ENCODE measurements at places on chromosomes 13 and 19.
A peak's percentile ranks its signal among the peaks of the same experiment; 100 is the strongest.

GRCh38 chr19:30668521-30669155, 296.5 kb downstream of the ZNF536 start:
- no peak for DNase-seq

DNA sequence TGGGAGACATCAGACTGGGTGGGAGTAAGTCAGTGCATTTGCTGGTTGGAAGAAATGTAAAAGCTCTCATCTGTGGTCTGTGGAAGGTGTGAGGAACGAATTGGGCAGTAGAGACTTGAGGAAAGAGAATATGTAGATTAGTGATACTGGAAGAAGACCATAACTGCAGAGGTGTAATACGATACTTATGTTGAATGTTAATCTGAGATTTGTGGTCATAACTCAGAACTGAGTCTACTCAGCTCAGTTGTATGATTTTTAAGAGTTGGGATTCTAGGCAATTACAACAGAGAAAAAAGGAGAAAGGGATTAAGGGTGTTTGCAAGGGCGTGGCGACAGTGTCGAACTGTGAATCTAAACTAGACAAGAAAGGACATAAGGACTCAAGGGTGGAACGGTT, 3.2 kb upstream of the IL17D start:
- no peak for DNase-seq

- no peak for DNase-seq
Measured at GRCh38 chr13:48234566-48235340, 1.7 kb downstream of the ITM2B start.

- peak; percentile 10 for DNase-seq
Measured at GRCh38 chr19:41951686-41952172, 7.4 kb downstream of the RABAC1 start.

DNA sequence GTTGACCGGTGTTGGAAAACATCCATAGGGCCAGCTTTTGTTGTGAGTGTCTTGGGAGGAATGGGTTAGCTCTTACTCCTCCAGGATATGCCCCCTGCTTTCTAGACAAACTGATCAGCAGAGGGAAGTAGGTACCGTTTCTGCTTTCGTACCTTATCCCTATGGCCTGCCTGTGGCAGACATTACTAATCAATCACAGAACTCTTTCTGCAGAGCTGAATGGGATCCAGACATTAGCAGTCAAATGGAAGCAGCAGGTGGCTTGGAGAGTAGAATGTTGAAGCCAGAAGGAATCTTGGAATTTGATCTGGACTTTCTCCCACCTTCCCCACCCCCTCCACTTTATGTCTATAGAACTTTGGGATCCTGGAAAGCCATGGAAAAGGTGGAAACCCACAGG, 17.1 kb downstream of the NWD1 start:
- DNase-seq, result peak; percentile 3

Measured in NCI-H446 treated with DMSO at 0.1 percent for 48 hours (cell line).